ENCODE measurements at places on chromosomes 16 and 17.

GRCh38 chr16:3060339-3061127 lies 4.9 kb upstream of the IL32 start:
- DNase-seq: no peak

- no peak for DNase-seq
Observed at GRCh38 chr17:80646328-80646727, 101.7 kb downstream of the RPTOR start.

GRCh38 chr17:61478026-61478789 lies 26.0 kb downstream of the TBX4 start:
- no peak for DNase-seq

- DNase-seq: no peak
Observed at GRCh38 chr17:57090560-57091185, 5.6 kb downstream of the AKAP1 start.

DNA sequence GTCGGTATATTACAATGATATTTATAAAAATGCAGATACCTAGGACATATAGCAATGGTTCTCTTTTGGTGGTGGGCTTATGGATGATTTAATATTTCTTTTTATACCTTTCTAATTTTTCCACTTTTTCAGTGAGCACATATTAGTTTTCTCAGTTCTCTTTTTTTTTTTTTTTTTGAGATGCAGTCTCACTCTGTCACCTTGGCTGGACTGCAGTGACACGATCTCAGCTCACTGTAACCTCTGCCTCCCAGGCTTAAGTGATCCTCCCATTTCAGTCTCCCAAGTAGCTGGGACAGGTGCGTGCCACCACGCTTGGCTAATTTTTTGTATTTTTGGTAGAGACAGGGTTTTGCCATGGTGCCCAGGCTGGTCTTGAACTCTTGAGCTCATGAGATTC lies 15.1 kb downstream of the MAP3K14 start:
- DNase-seq: no peak

DNA sequence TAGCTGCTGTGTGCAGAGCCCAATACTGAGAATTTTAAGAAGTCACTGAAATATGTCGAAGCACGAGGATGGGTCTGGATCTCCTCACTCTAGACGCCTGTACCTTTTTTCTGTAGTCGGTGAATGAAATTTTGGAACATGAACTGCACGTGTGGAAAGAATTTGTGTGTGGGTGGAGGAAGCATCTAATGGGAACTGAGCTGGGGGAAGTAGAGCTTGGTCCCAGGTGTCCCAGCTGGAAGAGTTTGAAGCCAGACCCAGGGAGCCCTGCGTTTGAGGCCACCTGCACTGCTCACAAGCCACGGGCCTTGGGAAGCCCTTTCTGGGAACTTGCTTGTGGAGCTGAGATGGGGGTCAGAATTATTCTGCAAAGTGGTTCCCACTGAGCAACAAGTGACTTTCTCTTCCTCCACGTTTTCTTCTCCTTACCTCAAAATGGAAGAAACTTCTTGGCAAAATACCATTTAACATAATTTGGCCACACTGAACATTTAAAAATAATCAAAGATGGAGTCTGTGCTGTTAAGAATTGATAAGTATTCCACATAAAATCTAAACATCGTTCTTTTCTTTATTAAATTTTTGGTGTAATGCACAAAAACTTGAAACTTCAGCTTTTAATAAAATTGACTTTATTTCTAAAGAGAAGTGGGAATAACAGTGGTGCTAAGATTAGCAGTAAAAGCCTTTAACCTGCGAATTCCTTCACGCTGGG lies 163.8 kb downstream of the PRKCA start:
- no peak for DNase-seq

GRCh38 chr17:47286198-47286914 lies 32.7 kb downstream of the ITGB3 start:
- peak; percentile 50 for DNase-seq

DNA sequence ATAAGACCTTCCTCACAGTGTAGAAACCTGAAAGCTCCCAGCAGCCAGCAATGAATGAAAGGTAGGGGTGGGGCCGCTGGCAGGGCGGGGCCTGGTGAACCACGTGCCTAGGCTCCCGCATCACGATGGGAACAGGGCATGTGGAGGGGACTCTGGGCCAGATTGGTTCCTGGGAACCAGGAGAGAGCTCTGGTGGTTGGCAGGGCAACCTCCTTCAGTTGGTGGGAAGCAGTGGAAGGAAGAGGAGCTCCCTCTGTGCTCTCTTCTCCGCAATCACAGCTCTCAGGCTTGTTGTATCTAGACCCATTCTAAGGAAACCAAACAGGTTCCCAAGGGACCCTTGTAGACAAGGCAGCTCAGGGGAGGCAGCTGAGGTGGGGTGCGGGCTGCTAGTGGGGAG lies 10.5 kb downstream of the GGA2 start:
- no peak for DNase-seq

- no peak for DNase-seq
Observed at GRCh38 chr17:47715669-47716325, 17.2 kb upstream of the TBX21 start.

- peak; percentile 29 for DNase-seq
Observed at GRCh38 chr16:19907161-19907992, 22.7 kb upstream of the GPRC5B start.

DNA sequence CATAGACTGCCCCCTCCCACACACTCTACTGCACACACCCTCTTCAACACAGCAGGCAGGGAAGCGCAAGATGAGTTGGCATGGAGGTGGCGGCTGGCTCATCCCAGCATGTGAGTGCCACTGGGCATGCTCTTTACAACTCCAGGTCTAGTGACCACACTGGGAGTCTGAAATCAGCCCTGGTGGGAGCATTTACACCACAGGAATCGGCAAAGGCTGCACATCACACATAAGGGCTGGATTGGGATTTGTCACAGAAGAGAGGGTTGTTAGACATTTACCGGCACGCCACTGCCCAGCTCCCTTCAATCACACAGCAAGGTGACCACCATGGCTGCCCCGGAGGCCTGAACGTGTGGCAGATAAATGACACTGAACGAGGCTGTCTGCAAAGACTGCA lies 49.4 kb downstream of the ENGASE start:
- no peak for DNase-seq

DNA sequence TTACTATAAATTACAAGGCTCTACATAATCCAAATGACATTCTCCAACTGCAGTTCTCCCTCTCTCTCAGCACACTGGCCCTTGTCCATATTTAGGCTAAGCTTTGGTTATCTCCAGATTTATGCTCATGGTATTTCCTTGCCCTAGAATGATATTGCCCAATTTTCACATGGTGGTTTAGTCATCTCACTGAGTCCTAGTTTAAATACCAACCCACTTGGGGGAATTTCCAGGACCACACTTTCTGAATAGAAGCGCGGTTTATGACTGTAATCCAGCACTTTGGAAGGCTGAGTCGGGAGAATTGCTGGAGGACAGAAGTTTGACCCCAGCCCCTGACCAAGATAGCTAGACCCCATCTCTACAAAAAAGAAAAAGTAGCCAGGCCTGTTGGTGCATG lies 280.1 kb upstream of the MON1B start:
- DNase-seq: no peak

GRCh38 chr16:68756239-68756915 lies 19.3 kb downstream of the CDH1 start:
- DNase-seq: peak; percentile 40

GRCh38 chr16:88019821-88020515 lies 68.7 kb downstream of the BANP start:
- DNase-seq: no peak

DNA sequence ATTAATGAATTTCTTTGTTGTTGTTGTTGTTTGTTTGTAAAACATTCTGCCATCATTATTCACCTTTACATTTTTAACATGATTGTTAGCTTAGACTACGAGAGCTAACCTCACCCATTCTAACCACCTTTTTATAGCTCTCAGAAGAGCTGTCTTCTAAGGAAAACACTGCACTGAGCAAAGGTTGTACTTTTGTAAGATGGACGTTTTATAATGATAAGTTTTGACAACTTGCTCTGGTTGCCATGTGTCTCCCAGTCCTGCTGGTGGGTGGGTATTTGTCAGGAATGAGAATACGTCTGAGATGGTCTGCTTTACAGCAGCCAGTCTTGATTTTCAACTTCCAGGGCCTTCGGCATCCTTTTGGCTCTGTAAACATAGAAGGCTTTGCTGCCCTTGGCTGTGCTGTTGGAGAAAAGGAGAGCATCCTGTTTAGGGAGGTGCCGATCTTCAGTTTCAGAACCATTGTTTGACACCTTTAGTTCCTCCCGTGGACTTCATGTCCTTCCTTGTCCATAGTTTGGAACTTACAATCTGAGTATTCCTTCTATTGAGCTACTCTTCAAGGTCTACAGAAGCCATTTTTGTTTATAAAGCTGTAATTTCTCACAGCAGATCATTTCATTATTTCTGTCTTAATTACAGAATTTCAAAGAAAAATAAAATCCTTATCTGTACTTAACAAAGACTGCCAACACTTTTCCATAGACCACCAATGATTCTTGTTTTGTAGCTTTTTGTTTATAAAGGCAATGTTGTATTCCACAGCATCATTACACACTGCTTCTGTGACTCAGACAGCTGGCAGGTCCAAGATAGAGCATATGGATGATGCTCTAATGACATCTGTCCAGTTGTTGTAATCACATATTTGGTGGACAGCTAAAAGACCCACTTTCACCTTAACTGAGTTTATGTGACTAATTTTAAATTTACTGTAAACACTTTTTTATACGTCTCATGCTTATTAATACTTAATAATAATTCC lies 270.1 kb upstream of the TBX2 start:
- DNase-seq: no peak

GRCh38 chr16:4803401-4803844 lies 990 bp upstream of the ROGDI start:
- DNase-seq: no peak

Measured in activated B cell treated with CpG ODN at 0.5 μM for 24 hours (primary cell).